ENCODE measurements at places on chromosomes 6 and 20.

GRCh38 chr6:33579828-33580714 lies at the start of gene BAK1:
Gene BAK1 (minus strand): TSS chr6:33580276. CDS start chr6:33577604, 2,672 bp downstream.
- peak; percentile 98 for DNase-seq

DNA sequence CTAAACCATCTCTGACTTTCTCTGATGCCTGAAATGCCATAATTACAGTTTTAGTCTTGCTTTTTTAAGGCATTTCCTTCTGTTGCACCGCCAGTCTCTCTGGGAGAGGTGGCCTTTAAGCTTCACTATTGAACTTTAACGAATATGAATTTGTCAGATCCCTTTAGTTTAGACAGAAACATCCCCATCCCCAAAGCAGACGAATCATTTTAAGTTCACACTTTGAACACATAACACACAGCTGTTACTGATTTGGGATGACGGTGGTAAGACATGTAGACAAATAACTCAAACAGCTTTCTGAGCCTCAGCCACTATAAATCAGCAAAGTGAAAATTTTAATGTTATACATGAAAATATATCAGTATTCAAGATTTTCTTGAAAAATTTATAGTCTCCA lies 7.2 kb upstream of the IPCEF1 start:
- no peak for DNase-seq

- no peak for DNase-seq
These were observed 35.8 kb downstream of the CST9L start for GRCh38 chr20:23532533-23532932.

DNA sequence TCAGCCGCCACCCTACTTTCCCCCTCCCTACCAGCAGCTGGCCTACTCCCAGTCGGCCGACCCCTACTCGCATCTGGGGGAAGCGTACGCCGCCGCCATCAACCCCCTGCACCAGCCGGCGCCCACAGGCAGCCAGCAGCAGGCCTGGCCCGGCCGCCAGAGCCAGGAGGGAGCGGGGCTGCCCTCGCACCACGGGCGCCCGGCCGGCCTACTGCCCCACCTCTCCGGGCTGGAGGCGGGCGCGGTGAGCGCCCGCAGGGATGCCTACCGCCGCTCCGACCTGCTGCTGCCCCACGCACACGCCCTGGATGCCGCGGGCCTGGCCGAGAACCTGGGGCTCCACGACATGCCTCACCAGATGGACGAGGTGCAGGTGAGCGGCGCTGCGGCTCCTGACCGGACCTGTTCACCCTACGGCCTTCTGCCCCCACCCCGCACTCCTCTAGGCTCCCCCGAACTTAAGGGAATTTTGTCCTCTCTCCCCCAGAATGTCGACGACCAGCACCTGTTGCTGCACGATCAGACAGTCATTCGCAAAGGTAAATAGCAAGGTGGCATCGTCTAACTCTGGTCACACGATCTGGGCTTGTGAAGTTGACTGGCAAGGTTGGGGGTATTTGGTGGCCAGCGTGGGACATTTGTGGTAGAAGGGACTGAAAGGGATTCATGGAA lies 2.3 kb downstream of the TFAP2C start:
- no peak for DNase-seq

DNA sequence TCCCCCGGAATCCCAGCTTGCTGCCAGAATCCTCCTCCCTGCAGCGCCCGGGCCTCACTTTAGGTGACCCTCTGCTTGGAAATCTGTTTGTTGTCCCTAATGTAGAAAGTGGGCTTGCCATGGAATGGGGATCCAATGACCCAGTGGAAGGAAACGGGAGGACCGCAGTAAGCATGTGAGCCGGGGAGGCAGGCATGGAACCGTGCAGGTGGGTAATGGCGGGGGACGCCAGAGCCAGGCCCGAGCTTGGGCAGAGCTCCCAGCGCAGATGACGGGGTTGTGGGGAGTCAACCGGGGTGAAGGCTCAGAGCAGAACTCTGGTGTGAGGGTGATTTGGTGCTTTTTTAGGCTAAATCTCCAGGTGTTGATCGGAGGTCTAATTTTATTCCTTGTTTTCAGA lies 188.3 kb downstream of the QKI start:
- DNase-seq = no peak

GRCh38 chr20:58697201-58697866 lies 4.7 kb downstream of the NPEPL1 start:
- no peak for DNase-seq

- no peak for DNase-seq
These were observed 173.5 kb downstream of the DLL1 start for GRCh38 chr6:170117111-170117972.

DNA sequence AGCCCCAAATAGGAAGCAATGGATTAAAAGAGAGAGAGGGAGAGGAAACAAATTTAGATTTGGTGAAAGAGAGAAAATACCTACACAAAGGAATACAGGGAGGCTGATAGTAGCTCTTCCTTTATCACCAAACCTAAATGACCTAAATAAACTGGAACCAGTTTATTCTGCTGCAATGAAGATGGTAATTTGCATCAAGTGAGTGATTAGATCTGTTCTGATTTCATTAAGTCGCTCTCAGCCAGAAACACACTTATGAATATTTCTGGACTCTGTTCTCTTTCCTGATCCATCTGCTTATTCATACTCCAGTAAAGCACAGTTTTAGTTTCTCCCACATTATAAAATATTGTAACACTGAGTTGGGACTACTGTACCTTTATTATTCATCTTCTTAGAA lies 83.4 kb upstream of the BMP5 start:
- DNase-seq = no peak

- DNase-seq = no peak
These were observed 79.8 kb downstream of the TRMT6 start for GRCh38 chr20:5870568-5870981.

DNA sequence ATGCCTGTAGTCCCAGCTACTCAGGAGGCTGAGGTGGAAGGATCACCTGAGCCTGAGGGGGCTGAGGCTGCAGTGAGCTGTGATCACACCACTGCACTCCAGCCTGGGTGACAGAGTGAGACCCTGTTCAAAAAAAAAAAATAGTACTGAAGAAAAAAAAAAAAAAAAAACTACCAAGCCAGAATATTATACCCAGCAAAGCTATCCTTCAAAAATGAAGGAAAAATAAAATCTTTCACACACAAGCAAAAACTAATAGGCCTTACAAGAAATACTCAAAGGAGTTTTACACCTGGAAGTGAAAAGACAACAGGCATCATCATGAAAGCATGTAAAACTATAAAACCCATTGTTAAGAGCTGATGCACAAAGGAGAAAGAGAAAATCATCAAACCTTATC lies 37.5 kb upstream of the SRSF6 start:
- DNase-seq = no peak

DNA sequence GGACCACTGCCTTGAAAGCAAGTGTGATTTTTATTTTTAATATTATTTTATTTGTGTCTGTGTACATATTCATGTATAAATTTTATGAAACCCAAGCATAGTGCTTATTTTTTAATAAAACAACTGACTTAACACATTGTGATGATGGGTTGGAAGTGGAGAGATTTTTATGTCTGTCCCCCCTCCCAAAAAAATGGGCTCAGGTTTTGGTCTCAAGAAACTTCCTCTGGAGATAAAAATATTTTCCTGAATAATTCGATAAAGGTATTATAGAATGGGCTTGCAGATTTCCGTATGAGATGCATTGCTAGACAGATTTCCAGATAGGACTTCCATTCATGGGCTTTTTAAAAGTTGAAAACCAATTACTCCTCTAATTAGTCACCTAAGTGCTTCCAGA lies 2.7 kb downstream of the FOXQ1 start:
- DNase-seq = no peak

DNA sequence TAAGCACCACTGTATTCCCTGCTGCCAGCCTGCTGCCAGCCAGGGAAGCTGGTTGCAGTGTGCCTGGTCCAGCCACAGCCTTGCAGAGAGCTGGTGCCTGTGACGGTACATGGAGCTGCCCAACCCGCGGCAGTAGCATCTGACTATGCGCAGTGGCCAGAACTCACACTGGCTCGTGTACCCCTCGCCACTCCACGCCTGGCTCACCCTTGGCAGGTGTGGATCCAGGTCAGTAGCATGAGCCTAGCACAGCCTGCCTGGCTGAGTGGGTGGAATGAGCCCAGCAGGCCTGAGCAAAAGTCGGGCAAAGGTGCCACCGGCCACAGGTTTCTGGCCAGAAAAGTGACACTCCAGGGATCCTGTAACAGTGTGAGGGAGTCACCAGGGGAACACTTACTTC lies 361.7 kb upstream of the MAP3K7 start:
- DNase-seq = no peak

GRCh38 chr6:169985121-169986015 lies 233.9 kb downstream of the ERMARD start:
- no peak for DNase-seq

- no peak for DNase-seq
These were observed 565.3 kb downstream of the KIF16B start for GRCh38 chr20:16007962-16008361.

DNA sequence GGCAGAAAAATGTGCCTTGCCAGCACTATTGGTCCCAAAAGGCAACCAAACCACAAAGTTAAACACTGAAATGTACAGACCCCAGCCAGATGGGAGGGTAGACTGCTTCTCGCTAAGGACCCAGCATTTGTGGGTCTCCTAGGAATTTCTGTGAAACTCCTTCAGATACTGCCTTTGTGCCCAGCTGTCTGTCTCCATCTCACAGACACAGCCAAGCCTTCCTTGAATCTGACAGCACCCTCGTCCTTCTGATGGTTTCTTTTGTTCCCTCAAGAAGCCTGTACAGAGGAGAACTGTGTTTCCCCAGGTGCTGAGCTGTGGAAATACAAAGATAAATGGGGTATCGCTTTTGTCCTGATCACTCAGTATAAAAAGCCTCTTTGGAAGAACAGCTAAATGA lies 254.0 kb upstream of the TAB2 start:
- DNase-seq = no peak

GRCh38 chr6:164523087-164523654 lies 786.2 kb downstream of the C6orf118 start:
- DNase-seq = no peak

- DNase-seq = no peak
These were observed 311.4 kb downstream of the TAF4 start for GRCh38 chr20:61753987-61754956.

DNA sequence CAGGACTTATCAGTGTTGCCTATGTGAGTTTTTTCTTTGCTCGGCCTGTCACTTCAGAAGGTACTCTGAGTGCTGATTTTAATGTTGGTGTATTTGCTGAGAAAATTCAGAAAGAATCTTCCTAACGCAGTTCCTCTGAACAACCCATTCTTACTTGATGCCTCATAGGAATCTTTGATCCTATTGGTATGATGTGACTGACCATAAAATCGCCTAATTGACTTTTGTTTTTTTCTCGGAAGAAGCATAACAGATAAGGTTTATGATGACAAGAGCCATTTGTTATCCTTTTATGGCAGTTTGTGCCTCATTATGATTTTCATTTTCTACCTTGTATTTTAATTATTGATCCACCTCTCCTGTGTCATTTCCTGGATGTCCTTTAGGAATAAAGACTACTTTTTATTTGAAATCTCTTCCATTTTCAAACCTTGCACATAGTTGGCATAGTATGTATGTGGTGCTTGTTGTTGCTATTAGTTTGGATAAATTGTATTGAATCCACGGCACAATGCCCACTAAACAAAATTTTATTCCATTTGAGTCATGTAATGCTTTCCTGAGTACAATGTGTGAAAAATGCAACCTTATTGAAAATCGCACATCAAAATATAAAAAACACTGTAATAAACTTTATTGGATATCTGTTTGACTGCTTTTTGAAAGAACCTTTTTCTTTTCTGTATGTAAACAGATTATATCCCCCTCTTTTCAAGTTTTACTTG lies 37.3 kb downstream of the LRRC1 start:
- DNase-seq = no peak
